Activated naive CD8-positive, alpha-beta T cell treated with anti-CD3 and anti-CD28 coated beads, Interleukin-2, amount 10 ng/mL, durations not matched to agents 7 days and 5 days (primary cell): ENCODE measurements at places on chromosomes 5 and 9. TPM values are rescaled to one million over a fixed set of nuclear protein-coding genes. Genes with fewer than 3 reads are reported as not detected.

Gene NUTM2G
- total RNA-seq: not detected

Gene ACOT12
- total RNA-seq: not detected

Gene TTC16
- total RNA-seq: 4.4 TPM

Gene FAM114A2
- total RNA-seq: 25.8 TPM

Gene FOXD4L6
- not detected for total RNA-seq

Gene FOXD4L5
- total RNA-seq: 0.43 TPM
